ENCODE measurements at places on chromosomes 2 and 18.

- DNase-seq: no peak
These were observed 1.5 kb downstream of the ACSL3 start for GRCh38 chr2:222862106-222862908.

DNA sequence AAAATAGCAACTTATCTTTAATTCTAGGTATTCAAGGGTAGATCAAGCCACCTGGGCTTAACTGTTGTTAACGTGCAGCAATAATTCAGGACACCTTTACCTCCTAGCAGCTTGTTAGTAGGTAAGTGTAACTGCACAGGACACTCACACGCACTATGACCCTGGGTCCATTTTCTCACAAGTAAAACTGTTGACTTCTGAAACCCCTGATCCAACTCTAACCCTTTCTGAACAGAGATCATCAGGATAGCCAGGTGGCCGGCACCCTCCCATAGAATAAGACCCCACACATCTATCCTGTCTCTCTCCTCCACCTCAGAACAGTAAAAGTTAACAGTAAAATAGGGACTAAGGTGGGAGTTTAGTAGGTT is 610 bp downstream of the SPC25 start:
- no peak for DNase-seq

DNA sequence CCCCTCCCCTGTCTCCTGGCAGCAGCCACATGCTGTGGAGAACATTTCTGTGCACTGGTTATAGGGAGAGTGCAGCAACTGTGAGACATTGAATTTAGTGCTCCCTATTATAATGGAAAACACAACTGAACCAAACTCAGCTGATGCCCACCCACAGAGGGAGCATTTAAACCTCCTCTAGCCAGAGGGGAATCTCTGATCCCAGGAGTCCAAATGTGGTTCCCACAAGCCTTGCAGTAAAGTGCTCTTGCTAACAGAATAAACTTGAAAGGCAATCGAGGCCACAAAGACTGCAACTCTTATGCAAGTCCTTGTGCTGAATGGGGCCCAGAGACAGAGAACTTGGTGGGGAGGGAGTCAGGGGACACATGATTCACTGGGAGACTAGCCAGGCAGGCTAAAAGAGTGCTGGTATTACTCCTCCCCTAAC is 638.8 kb upstream of the VRK2 start:
- no peak for DNase-seq

GRCh38 chr2:145829931-145830330 is 1310.0 kb upstream of the ZEB2 start:
- no peak for DNase-seq

- no peak for DNase-seq
These were observed 40.5 kb downstream of the ANTXR1 start for GRCh38 chr2:69053416-69053965.

DNA sequence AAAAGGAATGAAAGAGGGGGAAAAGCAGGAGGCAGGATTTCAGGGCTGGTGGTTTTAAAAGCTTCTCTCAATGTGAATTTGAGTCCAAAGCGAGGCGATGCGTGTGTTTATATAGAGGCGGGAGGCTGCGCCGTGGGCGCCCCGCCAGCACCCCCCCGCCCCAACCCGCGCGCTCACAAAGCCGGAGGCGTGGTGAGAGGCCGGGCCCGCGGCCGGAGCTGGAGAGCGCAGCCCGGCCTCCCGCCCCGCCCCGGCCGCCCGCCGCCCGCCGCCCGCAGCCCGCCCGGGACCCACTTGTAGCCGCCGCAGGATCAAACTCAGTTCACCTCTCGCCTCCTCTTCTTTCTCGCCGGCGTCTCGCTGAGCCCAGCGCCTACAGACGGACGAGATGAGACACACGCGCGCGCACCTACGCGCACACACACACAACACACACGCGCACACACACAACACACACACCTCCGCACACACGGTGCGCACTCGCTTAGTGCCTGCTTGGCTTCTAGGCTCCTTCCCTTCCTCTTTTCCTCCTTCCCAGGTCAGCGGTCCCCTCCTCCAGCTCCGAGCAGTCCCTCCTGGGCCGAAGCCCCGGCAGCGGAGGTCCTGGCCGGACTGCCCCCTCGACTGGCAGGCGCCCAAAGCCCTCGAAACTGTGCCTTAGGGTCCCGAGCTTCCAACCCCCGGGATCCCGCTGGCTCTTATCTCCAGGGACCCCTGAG is 1.3 kb upstream of the CYP26B1 start:
- no peak for DNase-seq

Data from CD4-positive, alpha-beta T cell treated with Interleukin-2 at 100 ng/mL for 4 hours (primary cell).